ENCODE measurements at places on chromosomes 6 and 20. TPM values are rescaled to one million over a fixed set of nuclear protein-coding genes. Genes with fewer than 3 reads are reported as not detected.

- no peaks in the 10 kb centered on the region for H3K4me1 ChIP-seq
- H3K27me3 ChIP-seq: peaks cover 13% of the 10 kb centered on the region
- no peak overlapping the region for H3K4me3 ChIP-seq
- no peak for DNase-seq
These were observed 68.2 kb downstream of the PXDC1 start for GRCh38 chr6:3683331-3683730.

DAAM2 gene
- total RNA-seq: not detected

DNA sequence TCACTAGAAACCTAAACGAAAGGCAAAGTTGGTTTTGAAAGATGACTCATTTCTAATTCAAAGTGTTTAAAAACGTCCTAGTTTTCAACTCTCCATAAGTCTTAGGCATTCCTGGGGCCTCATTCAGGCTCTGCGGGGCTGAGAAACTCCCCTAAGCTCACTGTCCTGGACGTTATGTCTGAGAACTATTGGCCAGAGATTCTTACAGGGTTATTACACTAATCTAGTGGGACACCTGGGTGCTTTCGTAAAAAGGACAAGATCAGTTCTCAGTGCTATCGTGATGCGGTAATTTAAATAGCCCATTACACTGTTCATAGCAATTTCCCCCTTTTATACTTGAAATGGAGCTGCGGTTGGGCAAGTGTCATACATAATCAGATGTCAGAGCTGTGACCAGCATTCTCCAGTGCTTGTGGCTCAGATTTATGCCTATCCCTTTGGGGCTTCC is 280.9 kb downstream of the QKI start:
- no peaks in the 10 kb centered on the region for H3K4me1 ChIP-seq
- no peak overlapping the region for H3K4me3 ChIP-seq
- DNase-seq: no peak
- peaks cover 38% of the 10 kb centered on the region for H3K27me3 ChIP-seq
- no peaks in the 10 kb centered on the region for H3K36me3 ChIP-seq
- H3K27ac ChIP-seq: no peak overlapping the region

DNA sequence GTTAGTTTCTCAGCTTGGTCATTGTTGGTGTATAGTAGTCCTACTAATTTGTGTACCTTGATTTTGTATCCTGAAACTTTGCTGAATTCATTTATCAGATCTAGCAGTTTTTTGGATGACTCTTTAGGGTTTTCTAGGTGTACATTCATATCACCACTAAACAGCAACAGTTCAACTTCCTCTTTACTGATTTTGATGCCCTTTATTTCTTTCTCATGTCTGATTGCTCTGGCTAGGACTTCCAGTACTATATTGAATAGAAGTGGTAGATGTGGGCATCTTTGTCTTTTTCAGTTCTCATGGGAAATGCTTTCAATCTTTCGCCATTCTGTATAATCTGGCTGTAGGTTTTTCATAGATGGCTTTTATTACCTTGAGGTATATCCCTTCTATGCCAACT is 61.3 kb upstream of the HEY2 start:
- no peak overlapping the region for H3K27ac ChIP-seq
- no peaks in the 10 kb centered on the region for H3K4me1 ChIP-seq
- H3K4me3 ChIP-seq: no peak overlapping the region
- no peaks in the 10 kb centered on the region for H3K36me3 ChIP-seq
- peaks cover 21% of the 10 kb centered on the region for H3K27me3 ChIP-seq

PRRC2A gene
- total RNA-seq: 260 TPM

Measured in activated T-cell treated with anti-CD3 and anti-CD28 coated beads, Interleukin-2, amount 50 U/mL, for 72 hours (primary cell).